ENCODE measurements at places on chromosomes 7 and 10.

GRCh38 chr7:33487998-33488682 lies 358.8 kb downstream of the BBS9 start:
- DNase-seq: no peak

GRCh38 chr10:132546567-132547420 lies 9.2 kb downstream of the INPP5A start:
- peak; percentile 51 for DNase-seq

GRCh38 chr7:26477381-26477990 lies 185.8 kb downstream of the SNX10 start:
- DNase-seq: no peak

DNA sequence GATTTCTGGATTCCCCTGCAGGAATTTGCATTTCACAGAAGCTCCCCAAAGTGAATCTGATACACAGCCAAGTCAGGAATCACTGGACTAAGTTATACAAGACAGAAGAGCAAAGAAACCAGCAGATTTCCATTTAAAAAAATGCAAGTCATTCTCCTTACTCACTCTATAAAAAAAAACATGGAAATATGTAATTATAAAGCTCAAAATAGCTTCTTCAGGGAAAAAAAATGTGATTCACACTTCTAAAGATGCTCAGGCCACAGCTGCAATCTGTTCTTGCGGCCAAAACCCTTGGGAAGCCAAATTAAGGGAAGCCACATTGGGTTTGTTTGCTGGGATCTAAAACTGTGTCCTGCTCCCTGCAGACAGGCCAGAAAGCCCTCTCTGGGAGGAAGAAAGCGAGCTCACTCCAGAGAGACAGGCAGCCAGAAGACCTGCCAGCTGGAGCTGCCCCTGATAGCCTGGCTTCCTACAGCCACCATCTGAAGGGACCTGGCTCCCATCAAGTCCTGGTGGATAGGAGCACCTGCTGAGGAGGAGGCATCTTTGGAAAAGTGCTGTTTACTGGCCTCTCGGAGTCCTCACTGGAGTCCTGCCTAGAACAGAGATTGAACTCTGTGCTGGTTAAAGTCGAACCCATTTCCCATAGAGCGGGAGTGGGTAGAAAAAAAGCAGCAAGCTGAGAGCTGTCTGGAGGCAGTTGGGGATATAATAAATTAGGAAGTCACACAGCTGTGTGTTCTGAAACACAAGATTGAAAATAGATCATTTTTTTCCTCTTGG lies 359.2 kb upstream of the AOAH start:
- no peak for DNase-seq

DNA sequence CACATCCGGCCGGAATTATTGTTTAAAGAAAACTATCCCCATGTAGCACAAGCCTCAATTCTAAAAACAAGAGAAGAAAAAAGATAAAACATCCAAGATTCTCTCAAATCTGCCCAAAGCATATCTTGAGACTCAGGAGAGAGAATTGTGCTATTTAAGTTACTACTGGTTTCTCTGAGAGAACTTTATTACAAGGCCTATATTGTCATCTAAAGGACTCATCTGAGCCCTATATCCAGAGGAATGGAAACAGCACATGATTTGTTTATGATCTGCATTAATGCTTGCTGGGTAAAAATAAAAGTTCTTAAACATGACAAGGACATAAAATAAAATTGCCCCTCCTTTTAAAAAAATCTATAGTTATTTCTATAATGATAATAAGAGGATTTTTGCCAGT lies 25.0 kb downstream of the LRRN3 start:
- no peak for DNase-seq

Measured in islet precursor cell (in vitro differentiated cells).